ENCODE measurements at places on chromosomes 11 and 22.

GRCh38 chr11:96257972-96258934, 84.7 kb downstream of the MAML2 start:
- no peak for DNase-seq

GRCh38 chr11:44596525-44597276, 31.2 kb downstream of the CD82 start:
- DNase-seq = peak; percentile 29

DNA sequence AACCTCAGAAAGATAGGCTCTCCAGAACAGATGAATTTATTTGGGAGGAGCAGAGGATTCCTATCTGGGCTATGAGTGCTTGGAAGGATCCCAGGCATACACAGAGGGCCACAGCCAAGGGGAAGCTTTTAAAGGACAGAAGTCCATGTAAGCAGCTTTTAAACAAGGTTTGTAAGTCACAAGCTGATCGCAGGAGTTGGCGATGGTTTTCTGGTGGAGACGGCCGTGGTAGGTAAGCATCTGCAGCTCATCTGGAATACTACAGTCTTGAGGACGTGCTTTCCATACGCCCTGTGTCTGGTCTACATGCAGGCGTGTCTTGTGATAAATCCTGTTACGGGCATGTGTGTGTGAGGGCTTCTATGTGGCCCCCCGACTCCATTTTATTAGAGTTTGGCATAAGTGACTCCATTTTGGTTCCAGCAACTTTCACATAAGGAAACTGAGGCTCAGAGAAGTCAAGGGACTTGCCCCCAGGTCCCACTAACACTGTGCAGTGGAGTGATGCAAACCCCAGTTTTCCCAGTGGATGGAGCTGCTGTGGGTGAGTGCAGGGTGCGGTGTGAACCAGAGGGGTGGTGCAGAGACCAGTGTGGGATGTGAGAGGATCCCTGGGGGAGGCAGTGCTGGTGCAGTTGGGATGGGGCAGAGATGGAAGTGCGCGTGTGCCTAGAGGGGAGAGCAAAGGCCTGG, 11.8 kb upstream of the ACY3 start:
- no peak for DNase-seq

- no peak for DNase-seq
Measured at GRCh38 chr11:123407996-123408597, 22.0 kb upstream of the GRAMD1B start.

DNA sequence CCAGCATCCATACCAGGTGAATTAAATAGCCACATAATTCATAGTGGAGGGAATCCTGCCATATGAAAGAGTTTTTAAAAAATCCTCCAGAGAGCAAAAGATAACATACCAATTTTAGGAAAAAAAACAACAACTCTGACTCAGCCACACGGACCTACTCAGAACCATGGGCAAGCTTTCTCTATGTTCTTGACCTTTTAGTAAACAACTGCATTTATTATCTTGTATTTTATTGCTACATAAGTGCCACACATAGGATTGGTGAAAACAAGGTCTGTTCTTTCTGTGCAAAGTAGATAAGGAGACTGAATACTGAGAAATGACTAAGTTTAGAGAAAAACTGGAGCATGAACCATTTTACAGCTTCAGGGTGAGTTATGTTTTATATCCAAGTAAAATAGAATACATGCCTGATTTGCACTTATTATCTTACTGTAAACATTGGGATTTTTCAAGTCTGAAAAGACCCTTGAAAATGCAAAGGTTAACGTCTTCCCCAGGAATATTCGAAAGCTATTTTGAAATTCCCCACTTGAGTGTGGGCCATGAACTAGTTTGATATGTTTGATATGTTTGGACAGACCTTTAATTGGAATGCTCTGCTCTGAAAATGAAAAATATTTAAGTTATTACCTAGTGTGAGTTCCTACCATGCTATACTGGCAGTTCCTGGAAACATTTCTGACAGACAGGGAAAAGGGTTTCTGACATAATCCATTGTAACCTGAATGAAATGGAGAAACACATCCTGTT, 89.5 kb upstream of the DDI1 start:
- no peak for DNase-seq

GRCh38 chr11:92276773-92277172, 52.2 kb downstream of the FAT3 start:
- DNase-seq = no peak

DNA sequence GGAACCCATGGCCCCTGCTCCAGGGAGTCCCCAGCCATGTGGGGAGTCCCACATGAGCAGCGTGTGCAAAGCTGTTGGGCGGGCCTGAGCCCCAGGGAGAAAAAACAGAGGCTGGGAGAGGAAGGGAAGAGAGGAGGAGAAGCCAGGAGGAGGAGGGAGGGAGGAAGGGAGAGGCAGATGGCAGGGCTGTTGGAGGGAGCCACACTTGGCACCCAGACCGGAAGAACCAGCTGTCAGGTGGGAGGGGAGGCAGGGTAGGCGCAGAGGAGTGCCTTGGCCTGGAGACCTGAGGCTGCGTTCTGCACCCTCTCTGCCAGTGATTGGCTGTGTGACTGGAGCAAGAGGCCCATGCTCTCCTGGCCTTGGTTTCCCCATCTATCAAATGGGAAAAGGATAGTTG, 6.7 kb downstream of the SYNGR1 start:
- DNase-seq = no peak

DNA sequence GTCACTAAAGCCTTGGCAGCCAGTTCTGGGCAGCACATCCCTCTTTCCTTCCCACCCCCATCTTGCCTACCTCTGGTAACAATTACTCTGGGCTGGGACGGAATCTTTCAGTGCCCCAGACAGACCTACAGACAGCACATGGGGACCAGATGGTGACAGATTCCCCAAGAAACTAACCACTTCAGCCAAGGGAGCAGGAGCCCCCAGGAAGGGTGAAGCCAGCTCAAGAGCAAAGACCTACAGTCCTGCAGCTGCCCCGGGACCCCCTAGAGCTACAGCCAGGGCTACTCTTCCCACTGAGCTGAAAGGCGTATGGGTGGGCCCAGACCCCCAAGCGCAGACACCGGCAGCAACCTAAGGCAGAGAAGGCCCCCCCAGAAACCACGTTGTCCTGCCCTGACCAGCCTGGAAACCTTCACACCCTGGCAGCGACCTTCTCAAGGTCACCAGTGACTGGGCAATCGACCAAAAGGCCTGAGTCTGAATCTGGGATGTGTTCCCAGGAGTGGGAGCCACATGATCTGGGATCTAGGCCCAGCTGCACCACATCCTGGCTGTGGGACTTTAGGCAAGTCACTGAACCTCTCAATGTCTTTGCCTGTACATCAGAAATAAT, 65.8 kb downstream of the LRRC32 start:
- DNase-seq = no peak

- no peak for DNase-seq
Measured at GRCh38 chr11:3959903-3960265, 104.4 kb downstream of the STIM1 start.

DNA sequence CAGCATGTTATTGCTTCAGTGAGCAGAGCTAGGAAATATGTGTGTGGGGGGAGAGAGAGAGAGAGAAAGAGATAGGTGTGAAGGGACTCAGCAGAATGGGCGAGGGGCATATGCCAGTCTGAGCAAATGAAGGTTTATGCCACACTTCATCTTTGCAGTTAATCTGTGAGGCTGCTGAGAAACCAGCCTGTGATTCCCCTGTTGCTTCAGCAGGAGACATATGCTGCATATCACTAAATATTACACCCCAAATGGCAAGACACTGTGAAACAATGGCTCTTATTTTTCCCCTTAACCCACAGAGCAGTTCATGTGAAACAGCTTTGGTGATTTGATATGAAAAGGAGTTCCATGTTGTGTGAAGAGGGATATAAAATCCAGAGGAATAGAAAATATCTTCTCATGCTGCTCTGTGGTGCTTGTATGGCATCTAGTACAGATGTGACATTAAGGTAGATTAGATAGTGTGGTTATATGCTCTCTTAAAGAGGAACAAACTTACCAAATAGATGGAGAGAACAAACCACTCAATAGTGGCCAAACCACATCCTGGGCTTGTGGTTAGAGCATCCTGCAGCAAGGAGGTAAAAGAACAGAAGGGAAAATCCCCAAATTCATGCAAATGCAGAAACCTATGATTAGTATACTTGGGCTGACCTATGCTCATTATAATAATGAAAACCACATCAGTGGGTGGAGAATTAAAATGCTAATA, 864.2 kb downstream of the FAM181B start:
- DNase-seq = peak; percentile 44

GRCh38 chr11:72807792-72808191, 6.4 kb upstream of the ATG16L2 start:
- DNase-seq = no peak

DNA sequence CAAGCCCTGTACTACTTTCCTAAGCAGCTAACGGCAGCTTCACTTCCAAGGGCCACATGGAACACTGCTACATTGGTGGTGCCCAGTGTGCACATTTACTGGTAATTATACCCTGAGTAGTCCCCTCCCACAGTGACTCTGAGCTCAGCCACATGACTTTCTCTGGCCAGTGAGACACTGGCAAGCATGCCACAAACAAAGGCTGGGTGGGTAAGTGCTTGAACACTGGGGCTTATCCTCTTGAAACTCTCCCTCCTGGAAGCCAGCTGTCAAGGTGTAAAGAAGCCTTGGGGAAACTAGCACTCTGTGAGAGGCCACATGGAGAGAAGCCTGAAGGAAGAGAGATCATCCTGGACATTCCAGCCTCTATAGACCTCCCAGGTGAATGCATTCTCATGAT, 54.4 kb upstream of the DRD2 start:
- DNase-seq = no peak

DNA sequence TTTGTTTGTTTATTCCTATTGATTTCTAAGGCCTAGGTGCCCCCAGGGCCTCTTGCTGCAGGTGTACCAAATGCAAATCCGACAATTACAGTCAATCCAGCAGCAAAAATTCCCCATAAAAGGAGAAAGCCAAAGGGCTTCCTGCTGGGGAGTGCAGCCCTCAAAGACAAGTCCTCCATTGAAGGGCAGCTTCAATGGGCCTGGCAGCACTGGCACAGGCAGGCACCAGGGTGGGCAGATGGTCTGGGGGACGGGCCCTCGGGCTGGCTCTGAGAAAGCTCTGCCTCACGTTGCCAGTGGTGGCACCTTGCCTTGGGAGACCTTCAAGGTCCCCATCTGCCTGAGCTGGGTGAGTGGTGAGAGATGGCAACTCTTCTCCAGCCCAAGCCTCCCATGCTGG, 128.0 kb downstream of the DSCAML1 start:
- DNase-seq = no peak

GRCh38 chr11:7564803-7565202, 51.0 kb downstream of the PPFIBP2 start:
- no peak for DNase-seq

DNA sequence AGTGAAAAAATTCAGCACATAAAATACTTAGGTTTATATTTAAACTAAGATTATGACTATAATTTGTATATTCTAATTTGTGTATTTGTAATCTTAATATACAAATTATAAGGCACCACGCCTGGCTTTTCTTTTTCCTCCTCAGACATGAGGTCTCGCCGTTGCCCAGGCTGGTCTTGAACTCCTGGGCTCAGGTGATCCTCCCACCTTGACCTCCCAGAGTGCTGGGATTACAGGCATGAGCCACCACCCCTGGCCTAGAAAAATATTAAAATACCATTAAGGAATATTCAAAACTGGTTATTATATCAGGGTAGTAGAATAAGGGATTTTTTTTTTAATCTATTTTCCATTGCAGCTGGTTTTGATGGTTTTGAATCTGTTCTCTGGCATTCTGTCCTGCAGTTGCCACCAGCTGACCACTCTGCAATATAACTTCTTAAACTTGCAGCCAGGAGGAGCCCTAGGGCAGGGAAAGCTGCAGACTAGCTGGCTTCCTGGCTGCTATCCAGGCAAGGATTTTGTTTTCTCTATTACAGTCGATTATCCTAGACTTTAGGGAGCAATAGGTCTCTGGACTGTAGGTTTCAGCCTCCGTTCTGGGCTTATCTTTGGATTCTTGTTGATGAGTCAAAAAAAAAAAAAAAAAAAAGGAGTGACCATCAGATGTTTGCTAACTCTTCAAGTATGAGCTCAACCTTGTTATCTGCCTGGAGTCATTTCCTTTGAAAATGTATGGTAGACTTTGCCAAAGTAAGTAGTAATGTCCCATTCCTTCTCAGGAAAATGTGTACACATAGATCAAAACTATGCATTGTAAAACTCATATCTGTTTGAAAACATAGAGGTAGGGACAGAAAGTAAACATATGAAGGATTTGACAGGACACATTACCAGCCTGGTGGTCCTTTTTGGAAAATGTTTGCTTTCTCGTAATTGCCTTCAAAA, 13.2 kb downstream of the POLA2 start:
- DNase-seq = no peak

GRCh38 chr22:46517255-46517761, 20.1 kb downstream of the CELSR1 start:
- DNase-seq = no peak

DNA sequence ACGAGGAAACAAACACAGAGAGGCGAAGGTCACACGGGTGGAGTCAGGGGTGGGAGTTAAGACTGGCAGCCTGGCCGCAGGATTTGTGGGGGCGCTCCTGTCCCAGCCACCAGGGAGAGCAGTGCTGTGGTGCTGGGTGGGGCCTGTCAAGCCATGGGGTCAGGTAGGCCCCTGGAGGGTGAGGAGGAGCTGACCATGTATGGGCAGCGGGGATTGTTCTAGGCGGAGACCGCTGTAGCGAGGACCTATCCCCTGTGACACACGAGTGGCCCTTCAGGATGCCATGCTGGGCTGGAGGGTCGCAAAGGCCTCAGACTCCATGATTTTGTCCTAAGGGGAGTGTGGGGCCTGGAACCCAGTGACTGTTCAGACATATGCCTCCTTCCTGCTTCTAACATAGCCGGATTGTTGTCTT, 1.6 kb upstream of the RPS19BP1 start:
- DNase-seq = no peak

- no peak for DNase-seq
Measured at GRCh38 chr22:23212061-23213021, 32.0 kb downstream of the BCR start.

DNA sequence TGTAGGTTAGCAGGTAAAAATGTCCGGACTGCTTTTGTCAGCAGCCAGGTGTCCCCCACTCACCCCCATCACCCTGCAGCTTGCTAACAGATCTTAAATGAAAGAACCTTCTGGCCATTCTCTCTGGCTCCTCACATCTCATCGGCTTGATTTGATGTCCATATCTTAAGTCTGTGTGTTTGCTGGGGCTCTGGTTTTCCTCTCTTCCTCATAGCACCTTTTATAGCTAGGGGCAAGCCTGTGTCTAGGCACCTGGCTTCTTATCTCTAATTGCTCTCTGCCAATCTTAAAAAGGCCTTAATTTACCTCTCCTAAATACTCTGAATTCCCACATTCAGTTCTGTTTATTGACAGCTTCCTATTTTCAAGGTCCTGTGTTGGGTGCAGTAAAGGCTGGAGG, 72.0 kb downstream of the ARHGAP42 start:
- no peak for DNase-seq

GRCh38 chr11:5226732-5227310, at the start of gene HBB:
Gene HBB, minus strand, starts transcription at chr11:5227071. Its CDS starts 50 bp downstream, at chr11:5227021.
- DNase-seq = no peak

DNA sequence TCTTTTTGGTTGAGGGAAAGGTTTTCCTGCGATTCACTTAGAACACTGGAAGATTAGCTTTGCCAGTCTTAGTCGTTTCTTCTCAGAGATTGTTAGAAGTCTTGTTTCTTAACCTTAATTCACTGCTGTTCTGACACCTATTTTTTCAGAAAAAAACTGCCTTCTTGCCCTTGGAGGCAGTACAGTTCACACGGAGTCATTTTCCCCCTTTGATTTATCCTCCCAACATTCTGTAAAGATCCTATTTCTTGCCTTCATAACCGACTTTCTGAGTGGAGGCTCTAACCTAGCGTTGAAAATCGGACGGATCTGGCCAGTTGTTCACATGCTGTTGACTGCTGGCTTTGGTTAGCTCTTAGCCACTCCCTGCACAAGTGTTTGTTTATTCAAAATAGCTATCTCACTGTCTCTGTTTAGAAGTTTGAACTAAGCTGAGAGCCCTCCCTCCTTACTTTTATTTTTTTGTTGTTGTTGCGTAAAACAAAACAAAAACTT, 737 bp downstream of the BCL2L13 start:
- DNase-seq = no peak
